ENCODE measurements at places on chromosomes 7 and 10.

DNA sequence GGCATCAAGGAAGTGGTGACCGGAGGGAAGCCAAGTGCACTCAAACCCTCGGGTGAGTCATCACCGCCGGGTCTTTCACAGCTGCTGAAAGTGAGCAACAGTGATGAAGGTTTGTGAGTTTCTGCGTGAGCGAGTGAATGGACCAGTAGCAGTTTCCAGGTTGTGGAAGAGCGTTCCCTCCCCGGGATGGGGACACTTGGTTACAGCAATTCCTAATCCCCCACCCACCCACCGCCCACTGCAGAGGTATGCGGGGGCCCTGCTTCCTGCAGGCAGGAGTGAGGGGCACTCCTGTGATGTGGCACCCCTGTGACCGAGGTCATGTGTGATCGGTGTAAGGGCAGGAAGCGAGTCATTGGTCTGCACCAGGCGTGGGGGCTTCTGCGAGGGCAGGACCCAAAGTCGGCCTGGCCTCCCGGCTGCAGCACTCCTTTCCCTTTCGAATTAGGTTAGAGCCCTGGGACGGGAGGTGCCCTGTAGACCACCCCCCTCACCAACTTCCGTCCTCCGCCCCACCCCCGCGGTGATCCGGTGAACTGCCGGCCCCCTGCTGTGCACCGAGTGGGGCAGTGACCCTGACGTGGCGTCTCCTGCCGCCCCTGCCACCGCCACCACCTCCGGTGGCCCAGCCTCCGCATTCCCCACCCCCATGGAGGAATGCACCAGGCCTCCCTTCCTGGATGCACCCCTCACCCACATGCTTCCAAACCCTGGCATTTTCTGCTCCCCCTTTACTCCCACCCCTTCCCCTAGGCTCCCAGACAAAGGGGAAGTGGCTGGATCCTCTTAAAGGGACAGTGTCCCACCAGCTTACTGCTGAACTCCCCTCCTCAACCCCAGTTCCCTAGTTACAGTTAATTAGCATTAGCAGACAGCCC, 10.9 kb downstream of the LIMK1 start:
- peak; percentile 81 for DNase-seq

DNA sequence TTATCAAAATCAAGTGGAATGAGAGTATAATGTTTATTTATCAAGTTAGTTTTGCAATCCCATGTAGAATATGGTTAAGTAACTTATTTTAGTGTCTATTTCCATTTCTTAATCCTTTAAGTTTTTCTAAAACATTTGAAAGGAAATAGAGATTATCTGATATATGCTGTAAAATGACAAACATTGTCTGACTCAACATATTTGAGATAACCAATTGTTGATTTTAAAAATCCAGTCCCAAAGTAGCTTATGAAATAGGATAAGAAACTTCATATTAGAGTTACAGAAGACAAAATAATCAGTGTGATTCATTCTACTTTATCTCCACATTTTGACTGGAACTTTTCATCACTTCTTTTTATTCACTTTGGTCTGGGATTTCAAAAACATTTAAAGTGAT, 38.7 kb upstream of the CDK1 start:
- no peak for DNase-seq

DNA sequence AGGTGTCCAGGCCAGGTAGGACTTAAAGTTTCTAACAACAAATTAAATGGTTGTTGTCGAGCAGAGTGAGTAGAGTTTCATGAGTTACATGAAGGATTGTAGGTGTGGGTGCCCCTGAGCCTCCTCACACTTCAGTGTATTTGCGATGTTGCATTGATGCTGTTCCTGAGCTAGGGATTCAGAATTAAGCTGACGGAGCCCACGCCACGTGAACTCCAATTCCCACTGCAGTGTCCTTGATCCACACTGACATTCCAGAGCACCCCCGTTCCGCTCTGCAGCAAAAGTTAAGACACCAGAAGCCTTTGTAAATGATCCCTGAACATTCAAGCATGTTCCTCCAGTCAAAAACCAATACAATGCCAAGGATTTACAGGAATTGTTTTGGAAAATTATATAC, 78.8 kb upstream of the SEC61G start:
- DNase-seq = no peak

GRCh38 chr7:100141555-100141949, 7.2 kb upstream of the LAMTOR4 start:
- no peak for DNase-seq

DNA sequence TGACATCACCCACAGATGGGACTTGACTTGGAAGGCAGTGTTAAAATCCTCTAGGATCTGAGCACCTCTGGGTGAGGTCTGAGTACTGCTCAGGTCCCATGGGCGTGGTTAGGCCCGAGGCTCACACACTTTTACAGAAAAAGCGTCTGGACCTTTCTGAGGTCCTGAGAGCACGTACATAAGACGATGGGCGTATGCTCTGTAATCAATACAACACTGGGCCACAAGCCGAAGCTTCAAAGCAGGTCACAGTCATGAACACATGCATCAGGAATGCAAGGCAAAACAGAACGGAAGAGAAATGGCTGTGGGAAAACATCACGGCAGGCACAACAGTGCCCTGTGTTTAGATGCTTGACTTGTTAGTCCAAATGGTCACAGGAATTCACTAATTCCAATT, 112.2 kb downstream of the LARP4B start:
- DNase-seq = no peak

DNA sequence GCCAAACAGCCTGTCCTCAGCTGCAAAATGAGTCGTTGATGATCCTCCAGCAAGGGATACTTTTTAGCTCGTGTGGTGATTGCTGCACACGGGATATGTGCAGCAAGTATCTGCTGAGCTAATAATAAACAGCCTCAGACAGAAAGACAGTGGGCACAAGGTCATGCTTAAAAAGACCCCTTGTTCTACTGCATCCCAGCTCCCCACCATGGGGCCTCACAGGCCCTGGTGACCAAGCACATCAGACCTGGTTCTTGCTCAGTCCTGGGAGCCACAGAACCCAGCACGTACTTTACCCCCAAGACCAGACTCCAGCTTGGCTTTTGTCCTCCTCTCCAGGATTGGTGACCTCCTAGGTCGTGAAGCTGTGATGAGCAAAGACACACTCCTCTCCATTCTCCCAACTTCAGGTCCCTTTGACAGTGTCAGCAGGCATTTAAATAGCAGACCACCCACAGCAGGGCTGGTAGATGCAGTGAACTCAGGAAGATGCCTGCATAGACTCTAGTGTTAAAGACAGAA, 50.5 kb downstream of the EGFR start:
- no peak for DNase-seq

- DNase-seq = no peak
These were observed 83.4 kb upstream of the TNRC18 start for GRCh38 chr7:5507013-5507412.

- no peak for DNase-seq
These were observed 142.4 kb upstream of the BMPER start for GRCh38 chr7:33762911-33763306.

GRCh38 chr7:19376538-19376937, 231.3 kb upstream of the FERD3L start:
- no peak for DNase-seq

GRCh38 chr10:104123397-104123796, 1.4 kb downstream of the SFR1 start:
- no peak for DNase-seq

- no peak for DNase-seq
These were observed 1.2 kb downstream of the HOXA11 start for GRCh38 chr7:27183682-27184336.

GRCh38 chr7:154564676-154565075, 438.2 kb downstream of the PAXIP1 start:
- DNase-seq = no peak

GRCh38 chr10:119165171-119166117, at the start of gene SFXN4:
SFXN4 (minus strand) TSS chr10:119165714; CDS start chr10:119165647, 67 bp downstream.
- peak; percentile 79 for DNase-seq

GRCh38 chr7:7673240-7673550, 32.6 kb downstream of the UMAD1 start:
- DNase-seq = no peak

- no peak for DNase-seq
These were observed 104.6 kb downstream of the HECTD2 start for GRCh38 chr10:91514787-91515186.

- no peak for DNase-seq
These were observed 192.1 kb downstream of the EBF3 start for GRCh38 chr10:129771991-129772431.

- no peak for DNase-seq
These were observed 110.5 kb downstream of the PAXIP1 start for GRCh38 chr7:154892459-154892858.

DNA sequence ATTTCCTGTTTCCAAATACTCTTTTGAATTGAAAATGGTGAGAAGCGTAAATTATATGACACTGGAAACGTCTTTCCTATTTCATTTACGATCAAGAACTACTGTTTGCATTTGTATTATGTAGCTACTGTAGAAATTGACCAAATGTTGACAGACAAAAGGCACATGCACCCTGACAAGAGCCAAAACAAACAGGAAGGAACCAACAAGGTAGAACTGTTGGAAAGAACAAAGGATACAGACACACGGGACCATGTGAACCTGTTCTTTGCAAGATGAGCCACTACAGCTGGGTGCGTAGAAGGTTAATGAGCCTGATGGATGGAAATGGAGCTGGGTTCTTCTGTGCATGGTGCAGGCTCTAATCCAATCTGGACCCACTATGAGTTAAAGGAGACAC, 48.4 kb upstream of the FZD8 start:
- DNase-seq = no peak

DNA sequence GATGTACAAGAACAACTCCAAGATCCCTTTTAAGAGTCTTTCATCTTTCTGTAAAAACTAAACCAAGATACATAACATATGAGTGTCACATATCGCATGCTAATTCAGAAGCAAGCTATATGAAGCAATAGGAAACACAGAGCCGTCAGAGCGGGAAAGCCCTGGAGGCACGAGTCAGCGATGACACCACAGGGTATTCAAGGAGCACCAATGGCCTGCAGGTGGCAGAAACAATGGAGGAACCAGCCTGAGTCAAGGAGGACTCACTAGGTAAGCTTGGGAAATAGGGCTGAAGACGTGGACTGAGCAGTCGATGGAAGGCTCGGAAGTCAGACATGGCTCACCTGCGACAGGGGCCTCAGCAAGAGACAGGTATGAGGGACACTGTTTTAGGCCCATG, 214.4 kb downstream of the FAM107B start:
- DNase-seq = peak; percentile 88

DNA sequence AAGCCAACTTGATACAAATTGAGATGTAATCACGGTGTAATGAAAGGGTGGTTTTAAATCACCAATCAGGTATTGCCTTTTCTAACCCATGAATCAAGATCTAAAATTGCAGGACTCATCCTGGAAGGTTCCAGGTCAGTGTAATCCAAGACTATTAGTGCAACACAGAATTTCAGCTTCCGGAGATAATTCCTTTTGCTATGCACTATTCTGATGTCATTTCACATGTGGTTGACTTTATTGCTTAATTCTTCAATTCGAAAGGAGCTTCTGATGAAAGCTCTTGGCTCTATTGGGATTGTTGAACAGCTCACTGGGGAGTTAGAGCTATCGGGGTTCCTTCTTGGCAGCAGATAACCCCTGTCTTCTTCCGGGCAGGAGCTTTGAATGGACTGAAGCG, 147.4 kb upstream of the INSYN2A start:
- no peak for DNase-seq
